Lung (tissue), 17 donors: ENCODE measurements at places on chromosomes 4 and X. TPM values are rescaled to one million over a fixed set of nuclear protein-coding genes. Genes with fewer than 3 reads are reported as not detected.

- DNase-seq = peak; percentile 20
These were observed 103.7 kb downstream of the JADE1 start for GRCh38 chr4:128913228-128913627.

DNA sequence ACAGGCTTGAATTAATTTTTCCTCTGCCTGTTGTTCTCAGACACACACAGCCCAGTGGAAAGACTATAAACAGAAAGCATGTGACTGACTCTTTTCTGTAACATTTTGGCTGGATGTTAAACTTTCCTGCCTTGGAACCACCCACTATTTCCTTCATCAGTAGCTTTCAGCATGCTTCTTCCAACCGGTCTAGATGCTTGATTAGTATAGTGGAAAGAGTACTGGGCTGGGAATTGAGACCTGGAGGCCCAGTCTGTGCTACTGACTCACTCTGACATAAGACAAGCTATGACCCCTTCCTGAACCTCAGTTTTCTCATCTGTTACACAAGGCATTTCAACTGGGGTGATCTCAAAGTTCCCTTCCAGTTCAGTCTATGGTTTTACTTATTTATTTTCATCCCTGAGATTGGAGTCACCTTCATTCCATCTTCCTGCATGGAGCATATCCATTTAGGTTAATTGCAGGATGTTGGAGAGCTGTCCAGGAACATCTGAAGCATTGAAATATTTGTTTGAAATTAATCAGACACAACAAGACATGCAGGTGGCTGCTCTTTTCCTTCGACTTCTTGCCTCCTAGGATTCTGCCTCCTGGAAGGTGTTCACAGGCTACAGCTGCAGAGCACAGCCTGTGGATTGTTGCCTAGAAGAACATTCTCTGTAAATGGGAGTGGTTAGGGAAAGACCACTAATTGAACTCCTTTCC, 173.4 kb downstream of the RTL9 start:
- no peak for DNase-seq

GRCh38 chrX:82748906-82749505, 759.1 kb upstream of the POU3F4 start:
- DNase-seq = no peak

DNA sequence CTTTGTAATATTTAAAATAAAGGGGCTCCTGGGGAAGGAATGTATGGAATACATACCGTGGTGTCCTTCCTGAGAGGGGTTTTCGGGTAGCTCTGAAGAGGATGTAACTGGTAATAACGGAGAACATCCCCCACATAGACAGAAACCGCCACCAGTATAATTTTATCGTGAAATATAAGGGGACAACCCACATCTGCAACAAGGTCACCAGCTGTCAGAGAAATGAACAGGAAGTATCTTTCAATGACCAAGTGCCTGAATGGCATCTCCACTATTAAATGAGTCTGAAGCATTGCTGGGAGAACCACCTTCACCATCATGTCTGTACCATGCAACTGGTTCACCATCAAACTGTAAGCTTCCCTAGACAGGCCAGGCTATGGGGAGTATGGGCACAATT, 31.7 kb downstream of the RNF175 start:
- DNase-seq = no peak

DNA sequence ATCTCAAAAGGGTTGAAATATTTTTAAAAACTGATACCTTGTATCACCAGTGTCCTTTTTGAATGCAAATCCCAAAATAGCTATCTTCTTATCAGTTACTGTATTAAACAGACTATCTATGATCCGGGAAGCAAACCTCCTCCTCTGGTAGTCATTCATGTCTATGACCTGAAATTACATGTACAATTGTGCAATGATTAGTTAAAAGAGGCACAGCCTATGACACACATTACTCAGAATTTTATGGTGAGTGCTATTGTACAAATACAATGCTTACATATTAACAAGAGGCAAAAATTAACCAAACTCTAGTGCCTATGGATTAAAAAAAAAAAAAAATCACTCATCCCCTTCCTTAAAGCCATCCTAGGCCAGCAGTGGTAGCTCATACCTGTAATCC, 21.7 kb downstream of the UGDH start:
- no peak for DNase-seq

GRCh38 chr4:81469781-81470455, 1.8 kb downstream of the RASGEF1B start:
- DNase-seq = peak; percentile 32

DNA sequence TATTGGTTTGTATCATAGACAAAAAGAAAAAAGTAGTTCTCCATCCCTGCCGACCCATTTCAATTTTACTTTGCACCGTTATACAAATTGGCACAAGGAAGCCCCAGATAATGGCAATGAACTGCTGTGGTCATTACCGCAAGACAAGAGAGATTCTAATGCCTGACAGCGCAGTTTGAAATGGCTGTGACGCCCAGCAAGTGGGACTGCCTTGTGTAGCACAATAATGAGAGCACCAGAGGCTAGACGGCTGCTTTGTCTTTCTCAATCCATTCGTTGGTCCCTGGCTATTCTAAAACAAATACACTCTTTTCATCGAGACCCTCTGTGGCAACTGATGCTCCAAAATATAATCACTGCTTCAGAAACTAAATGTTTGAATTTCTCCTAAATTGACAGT, 192.4 kb upstream of the NEIL3 start:
- DNase-seq = no peak

DNA sequence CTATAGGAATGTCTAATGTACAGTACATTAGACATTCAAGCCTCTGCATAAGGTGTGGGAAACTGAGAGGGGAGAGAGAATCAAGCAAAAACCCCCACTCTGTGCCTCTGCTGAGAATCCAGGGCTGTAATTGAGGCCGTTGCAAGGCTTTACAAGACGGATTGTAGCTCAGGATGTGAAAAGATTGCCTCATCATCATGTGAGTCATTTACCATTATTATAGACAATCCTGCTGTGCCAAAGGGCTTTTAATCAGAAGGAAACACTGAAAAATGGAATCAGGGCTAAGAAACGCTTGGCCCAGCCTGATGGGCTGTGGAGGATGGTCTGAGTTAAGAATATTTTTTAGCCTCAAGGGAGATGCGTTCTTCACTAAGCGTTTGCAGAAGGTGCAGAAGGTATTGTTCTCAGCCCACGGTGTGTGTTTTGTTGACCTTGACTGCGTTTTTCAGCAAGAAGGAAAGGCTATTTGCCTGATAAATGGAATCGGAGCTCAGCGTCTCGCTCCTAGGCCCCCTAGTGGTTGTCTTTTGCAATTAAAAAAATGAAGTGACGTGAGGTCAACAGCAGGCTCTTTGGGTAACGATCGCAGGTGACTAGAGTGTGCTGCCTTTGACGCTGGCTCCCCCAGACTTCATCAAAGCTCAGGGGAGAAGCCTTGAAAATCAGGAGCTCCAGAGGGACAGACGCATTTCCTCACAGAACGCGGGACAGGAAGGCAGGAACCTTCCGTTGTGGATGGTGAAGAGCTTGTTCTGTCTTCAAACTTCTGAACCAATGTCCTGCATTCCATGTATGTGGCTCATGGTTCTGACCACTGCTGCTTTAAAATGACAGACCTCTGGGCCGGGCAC, 18.1 kb upstream of the CHRNA9 start:
- peak; percentile 80 for DNase-seq

- peak; percentile 31 for DNase-seq
These were observed 17.4 kb downstream of the GALNT7 start for GRCh38 chr4:173185847-173186510.

- peak; percentile 55 for DNase-seq
These were observed 8.0 kb upstream of the KCNE5 start for GRCh38 chrX:109632906-109633504.

DNA sequence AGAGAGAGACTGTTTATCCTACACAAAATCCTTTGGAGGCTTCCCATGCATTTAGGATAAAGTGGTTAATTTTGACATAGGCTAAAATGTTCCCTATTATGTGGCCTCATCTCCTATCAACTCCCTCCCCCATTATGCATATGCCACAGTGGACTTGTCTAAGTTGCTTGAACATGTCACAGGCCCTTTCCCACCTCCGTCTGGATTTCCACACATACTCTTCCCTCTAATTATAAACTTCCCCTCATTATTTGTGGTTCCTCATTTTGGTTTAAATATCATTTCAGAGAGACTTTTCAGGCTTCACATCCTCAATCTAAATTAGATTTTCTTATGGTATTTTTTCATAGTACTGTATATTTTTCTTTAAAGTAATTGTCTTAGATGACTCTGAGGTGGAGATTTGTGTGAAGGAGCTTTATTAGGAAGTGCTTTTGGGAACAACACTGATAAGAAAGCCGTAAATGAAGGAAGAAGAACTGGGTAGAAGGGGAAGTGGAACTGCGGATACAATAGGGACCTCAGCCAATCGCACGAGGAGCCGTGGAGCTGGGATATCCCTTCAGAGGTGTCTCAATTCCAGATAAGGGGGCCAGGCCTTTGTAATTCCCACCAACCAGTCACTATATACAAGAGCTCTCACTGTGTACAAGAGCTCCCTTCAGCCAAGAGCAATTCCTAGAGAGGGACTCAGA, 7.9 kb downstream of the C4orf17 start:
- no peak for DNase-seq

- DNase-seq = no peak
These were observed 22.8 kb upstream of the MAML3 start for GRCh38 chr4:140176735-140177134.

DNA sequence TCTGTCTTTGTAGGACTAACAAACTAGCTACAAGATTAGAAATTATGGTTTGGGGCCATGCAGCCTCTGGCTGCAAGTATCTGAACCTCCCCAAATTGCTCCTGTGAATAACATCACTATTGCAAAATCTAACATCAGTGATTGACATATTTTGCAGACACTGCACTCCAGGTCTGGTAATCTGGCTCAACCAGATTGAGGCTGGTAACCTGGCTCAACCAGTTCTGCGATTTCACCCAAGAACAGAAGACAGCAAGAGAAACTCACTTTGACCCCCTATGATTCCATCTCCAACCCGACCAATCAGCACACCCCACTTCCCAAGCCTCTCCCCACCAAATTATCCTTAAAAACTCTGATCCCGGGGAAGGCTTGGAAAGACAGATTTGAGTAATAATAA, 20.9 kb downstream of the SPIN3 start:
- DNase-seq = no peak

GRCh38 chrX:46178763-46179162, 366.5 kb downstream of the ZNF674 start:
- no peak for DNase-seq

DNA sequence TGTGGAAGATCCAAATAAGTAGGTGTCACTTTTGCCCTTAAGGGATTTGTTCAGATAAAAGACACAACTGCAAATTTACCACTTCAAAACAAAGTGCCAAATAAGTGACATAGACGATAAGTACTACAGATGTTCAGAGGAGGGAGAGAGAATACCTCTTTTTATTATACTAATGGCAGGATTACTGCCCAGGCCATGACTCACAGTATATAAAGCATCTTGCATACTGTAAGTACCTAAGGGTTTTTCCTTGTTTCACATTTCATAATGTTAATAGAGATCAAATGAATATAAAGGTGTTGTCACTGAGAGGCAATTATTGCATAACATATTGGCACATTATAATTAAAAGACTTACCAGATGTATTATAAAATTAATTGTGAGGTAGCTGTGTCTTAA, 46.4 kb downstream of the PTPN13 start:
- no peak for DNase-seq

CXCR3 gene
- polyA plus RNA-seq = 0.62 TPM

CC2D2A gene
- polyA plus RNA-seq = 12.5 TPM

PHOX2B gene
- polyA plus RNA-seq = not detected

SSX4 gene
- polyA plus RNA-seq = not detected

RNF128 gene
- 7.4 TPM for polyA plus RNA-seq

ZNF630 gene
- polyA plus RNA-seq = 1.4 TPM

MAGEC3 gene
- polyA plus RNA-seq = not detected

RELL1 gene
- polyA plus RNA-seq = 7.7 TPM

CT83 gene
- not detected for polyA plus RNA-seq

TKTL1 gene
- 0.54 TPM for polyA plus RNA-seq

IL3RA gene
- polyA plus RNA-seq = 19.4 TPM

P2RY4 gene
- 0.08 TPM for polyA plus RNA-seq
